ENCODE measurements at places on chromosomes 13 and 19.

DNA sequence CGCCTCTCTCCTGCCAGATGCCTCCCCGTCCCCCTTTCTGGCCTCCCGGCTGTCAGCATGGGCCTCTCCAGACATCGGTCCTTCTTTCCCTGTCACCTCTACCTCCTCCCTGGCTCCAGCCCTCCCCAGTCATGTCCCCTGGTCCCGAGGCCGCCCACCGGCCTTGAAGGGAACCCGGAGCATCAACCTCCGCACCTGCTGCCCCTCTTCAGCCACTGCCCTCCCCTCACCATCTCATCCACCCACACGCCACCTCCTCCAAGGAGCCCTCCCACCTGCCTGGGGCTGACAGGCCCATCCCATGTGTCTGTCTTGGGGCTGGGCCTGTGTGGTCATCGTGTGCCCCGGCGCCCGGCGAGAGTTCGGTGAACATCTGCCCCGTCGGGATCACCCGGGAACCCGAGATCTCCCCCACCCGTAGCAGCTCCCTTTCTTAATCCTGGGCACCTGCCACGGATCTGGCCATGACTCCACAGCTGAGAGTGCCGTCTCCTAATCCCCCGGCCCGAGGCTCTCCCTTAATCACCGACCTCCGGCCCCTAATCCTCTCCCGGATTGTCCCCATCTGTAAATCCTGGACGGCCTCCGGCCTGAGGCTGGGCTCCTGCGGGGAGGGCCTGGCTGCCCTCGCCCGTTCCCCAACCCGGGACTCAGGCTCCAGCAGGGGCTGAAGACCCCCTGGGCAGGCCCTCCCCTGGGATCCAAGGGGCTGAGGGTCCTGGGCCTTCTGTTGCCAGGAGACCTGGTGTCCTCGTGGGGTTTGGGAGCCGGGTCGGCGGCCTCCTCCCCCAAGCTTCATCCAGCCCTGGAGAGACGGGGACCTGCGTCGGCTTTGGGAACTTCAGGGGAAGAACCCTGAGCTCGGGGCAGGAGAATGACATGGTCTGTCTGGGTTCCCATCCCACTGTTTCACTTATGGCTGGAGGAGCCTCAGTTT, 5.9 kb downstream of the HCN2 start:
- DNase-seq = no peak

- no peak for DNase-seq
Measured at GRCh38 chr19:47637550-47637949, 28.6 kb downstream of the BICRA start.

DNA sequence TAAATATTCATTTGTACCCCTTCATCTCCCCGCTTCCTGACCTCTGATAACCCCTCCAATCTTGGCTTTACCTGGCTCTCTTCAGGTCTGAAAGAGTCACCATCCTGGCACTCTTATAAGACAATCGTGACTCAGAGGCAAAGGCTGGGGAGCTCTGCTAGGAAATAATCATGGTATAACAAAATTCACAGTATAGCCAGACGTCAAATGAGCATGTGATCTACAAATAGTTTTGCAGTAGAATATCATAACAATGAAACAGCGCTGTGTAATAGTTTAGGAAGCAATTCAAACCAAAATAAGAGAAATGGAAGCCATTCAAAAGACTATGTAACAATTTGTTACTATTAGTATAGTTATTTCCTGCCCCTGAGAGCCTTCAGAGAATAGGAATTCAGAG, 34.2 kb downstream of the RXFP2 start:
- no peak for DNase-seq

DNA sequence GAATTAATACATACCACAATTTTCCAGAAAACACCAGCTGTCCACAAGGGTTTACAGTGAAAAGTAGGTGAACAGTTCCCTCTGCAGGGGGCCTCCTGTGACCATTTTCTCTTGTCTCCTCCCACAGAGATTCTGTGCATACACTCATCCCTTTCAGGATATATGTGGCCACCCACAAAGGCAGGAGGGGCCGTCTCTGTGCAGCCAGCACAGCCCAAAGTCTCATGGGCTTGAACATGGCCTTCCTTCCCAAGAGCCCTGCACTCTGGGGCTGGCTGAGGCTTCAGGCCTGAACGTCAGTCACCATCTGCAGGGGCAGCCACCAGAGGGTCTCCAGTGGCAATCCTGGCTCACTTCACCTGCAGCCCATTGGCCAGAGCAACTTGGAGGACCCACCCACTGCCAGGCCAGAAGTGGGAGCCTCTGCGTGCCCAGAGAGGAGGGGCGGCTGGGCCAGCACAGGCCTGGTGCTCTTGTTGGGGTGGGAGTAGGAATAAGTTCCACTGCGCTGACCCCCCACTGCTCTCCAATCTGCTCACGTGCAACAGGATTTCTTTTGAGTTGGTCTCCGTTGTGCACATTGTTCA, 25.1 kb downstream of the TMEM161A start:
- DNase-seq = no peak

GRCh38 chr13:51849145-51850101, 4.4 kb upstream of the TMEM272 start:
- peak; percentile 48 for DNase-seq

DNA sequence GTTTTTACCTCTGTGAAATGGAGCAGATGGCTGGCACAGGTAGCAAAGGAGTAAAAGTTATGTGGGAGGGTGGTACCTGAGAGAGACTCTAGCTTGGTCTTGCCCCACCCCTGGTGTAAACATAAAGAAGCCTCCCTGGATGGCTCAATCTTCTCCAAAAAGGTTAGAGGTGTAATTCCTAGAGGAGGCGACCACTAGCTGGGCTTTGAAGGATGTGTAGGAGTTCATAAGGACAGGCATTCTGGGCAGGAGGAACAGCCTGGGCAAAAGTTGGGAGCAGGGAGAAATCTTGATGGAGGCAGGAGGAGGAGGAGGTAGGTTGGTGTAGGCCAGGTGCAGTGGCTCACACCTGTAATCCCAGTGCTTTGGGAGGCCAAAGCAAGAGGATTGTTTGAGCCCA, 7.8 kb upstream of the ICAM4 start:
- no peak for DNase-seq

GRCh38 chr13:67967031-67967430, 736.9 kb upstream of the PCDH9 start:
- DNase-seq = no peak

- DNase-seq = no peak
Measured at GRCh38 chr13:35475960-35476943, at the start of gene MAB21L1. Gene MAB21L1, minus strand, starts transcription at chr13:35476689. Its CDS starts 551 bp downstream, at chr13:35476138.

GRCh38 chr13:43838909-43839308, 40.6 kb downstream of the CCDC122 start:
- DNase-seq = no peak

- no peak for DNase-seq
Measured at GRCh38 chr13:59842507-59842906, 321.2 kb downstream of the DIAPH3 start.

- no peak for DNase-seq
Measured at GRCh38 chr13:44362394-44363040, 11.1 kb upstream of the SERP2 start.

DNA sequence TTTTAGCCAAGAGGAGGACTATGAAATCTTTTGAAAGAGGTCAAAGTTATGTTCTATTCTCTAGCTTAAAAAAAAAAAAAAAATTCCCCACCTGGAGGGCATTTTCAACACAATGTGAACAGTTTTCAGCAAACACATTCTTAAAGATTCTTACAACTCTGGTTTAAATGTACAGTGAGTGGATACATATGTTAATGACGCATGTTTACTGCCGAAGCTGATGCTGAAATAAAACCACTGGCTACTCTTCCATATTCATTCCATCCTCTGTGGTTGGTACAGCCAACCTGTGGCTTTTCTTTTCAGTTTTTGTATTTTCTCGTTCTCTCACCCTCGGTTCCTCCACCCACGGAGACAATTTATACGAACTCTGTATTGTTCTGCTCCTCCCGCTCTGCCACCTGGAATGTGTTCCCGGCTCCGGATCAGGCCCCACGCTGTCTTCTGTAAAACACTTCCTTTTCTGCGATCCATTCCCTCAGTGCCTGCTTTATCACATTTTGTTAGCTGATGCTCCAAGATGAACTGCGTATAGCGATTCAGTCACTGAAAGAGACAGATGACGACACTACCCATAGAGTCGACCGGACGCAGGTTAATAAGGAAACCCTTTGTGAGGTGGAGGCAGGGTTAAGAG, 466.4 kb upstream of the ARGLU1 start:
- DNase-seq = no peak

DNA sequence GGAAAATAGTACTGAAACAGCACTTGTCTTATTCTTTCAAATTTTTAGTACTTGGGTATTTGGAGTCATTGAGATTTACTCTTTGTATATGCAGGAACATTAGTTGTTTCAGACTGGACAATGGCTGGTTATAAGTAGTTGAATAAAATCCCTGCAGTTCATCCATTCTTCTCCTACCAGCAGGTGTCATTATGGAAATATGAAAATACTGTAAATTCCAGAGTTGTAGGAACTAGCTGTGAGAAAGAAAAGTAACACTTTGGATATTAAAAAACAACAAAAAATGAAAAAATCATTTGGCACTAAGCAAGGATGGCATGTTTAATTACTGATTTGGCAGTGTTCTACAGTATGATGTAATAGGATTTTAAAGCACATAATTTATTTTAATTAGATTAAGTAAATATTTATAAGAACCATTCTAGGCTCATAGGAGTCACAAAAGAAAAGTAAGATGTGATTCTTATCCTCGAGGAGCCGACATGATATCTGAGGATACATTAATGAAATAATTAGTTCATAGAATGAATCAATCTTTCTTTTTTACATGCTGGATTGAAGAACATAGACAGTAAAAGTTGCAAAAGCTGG, 155.3 kb downstream of the KCNRG start:
- no peak for DNase-seq

DNA sequence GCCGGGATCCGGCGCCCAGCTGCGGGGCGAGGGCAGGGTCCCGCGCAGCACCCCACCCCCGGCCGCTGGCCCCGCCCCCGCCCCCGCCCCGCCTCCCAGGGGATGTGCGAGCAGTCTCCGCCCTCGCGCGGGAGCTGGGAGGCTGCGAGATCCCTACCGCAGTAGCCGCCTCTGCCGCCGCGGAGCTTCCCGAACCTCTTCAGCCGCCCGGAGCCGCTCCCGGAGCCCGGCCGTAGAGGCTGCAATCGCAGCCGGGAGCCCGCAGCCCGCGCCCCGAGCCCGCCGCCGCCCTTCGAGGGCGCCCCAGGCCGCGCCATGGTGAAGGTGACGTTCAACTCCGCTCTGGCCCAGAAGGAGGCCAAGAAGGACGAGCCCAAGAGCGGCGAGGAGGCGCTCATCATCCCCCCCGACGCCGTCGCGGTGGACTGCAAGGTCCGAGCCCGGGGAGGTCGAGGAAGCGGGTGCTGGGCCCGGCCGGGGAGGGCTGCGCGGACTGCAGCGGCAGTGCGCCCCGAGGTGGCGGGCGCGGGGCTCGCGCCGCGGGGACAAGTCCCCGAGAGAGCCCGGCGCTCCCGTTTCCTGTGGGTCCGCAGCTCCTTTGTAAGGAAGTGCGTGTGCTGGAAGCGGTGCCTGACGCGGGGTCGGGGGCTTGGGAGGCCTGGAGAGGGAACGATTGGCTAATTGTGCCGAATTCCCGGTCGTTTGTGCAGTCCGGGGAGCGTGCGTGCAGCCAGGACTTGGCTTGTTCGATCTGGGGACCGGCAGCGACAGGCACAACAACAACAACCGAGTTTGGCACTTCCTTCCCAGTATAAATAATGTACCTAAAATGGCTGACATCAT, at the start of gene ITM2B:
Gene ITM2B (plus strand): TSS at position 161 of the 843 bp plus-strand sequence. CDS start 155 bp downstream, at position 316.
- DNase-seq = peak; percentile 65

- peak; percentile 90 for DNase-seq
Measured at GRCh38 chr19:4811328-4812131, 20.0 kb downstream of the TICAM1 start.

GRCh38 chr13:76878043-76878442, 8.2 kb downstream of the KCTD12 start:
- no peak for DNase-seq

- no peak for DNase-seq
Measured at GRCh38 chr19:16088351-16089009, 12.2 kb downstream of the TPM4 start.

DNA sequence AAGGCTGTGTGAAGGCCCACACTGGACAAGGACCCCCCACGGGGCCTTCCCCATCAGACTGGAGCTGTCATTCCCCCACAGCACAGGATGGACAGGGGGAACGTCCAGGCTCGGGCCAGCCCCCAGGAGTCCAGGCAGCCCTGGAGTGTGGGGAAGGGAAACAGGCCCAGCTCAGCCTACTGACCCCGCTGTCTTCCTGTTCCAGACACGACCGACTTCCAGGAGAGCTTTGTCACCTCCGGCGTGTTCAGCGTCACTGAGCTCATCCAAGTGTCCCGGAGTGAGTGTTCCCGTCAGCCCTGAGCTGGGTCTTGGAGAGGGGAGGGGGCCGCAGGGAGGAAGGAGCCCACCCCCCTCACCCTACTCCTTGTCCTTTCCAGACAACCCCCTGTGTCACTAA, 47.0 kb downstream of the SMIM24 start:
- DNase-seq = no peak

DNA sequence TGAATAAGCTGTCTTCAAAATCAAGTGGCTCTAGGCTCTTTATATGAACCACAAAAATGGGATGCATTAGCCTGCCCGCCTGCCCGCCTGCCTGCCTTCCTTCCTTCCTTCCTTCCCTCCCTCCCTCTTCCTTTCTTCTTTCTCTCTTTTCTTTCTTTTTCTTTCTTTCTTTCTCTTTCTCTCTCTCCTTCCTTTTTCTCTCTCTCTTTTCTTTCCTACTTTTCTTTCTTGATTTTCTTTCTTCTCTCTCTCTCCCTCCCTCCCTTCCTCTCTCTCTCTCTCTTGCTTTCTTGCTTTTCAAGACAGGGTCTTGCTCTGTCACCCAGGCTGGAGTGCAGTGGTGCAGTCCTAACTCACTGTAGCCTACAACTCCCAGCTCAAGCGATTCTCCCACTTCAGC, 26.9 kb downstream of the F2RL3 start:
- DNase-seq = no peak

DNA sequence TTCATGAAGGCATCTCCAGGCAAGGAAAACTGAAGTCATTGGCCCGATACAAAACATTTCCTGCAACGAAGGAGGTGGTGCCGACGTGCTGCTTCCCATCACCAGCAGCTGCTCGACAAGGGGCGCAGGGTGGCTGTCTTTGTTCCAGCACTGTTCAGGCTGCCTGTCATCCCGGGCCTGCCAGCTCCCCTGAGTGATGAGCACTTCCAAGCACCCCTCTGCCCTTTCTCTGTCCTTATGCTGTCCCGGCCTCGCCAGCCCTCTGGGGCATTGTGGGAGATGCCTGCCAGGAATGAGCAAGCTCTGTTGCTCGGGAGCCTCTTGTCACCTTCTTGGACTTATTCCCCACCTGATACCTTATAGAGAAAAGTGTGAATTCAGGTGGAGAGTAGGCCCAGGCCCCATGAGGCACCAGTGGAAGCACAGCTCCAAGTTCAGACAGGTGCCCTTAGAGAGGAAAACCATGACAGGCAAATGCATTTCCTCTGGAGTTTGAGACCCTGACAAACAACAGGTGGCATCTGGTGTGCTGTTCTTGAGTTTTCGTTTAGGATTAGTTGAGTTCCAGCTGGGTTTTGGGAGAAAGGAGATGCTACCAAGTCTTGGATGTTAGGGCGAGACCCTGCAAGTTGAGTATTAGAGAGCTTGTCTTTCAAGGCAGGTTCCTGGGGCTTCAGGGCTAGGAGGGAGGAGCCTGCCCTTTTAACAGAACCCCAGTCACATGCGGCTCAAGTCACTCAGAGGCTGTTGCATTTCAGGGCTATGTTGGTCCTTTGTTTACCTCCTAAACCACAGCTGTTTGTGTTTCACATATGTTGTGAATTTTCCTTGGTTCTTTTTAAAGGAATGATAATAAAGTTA, 21.4 kb downstream of the BBC3 start:
- DNase-seq = no peak

All from activated CD4-positive, alpha-beta memory T cell treated with anti-CD3 and anti-CD28 coated beads, Interleukin-2, amount 10 ng/mL, durations not matched to agents 7 days and 5 days (primary cell).